Activated CD8-positive, alpha-beta T cell treated with anti-CD3 and anti-CD28 coated beads for 36 hours (primary cell): ENCODE measurements at places on chromosomes 16 and 17.

- no peak for DNase-seq
Measured at GRCh38 chr16:19919142-19919541, 34.5 kb upstream of the GPRC5B start.

DNA sequence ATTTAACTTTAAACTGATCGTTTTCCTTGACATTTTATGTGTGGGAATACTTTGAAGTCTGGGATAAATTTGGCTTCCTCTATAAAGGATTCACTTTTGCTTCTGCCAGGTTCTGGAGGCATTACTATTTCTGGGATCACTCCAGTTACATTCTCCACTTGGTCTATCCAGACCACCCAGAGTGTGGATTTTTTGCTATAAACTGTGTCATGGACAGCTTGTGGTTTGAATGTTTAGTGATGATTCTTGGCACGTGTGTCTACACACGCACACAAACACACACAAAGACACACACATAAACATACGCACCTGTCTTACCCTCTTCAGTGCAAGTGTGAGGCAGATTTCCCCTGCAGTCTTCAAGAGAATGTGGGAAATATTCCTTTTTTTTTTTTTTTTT is 27.4 kb upstream of the MSI2 start:
- no peak for DNase-seq

DNA sequence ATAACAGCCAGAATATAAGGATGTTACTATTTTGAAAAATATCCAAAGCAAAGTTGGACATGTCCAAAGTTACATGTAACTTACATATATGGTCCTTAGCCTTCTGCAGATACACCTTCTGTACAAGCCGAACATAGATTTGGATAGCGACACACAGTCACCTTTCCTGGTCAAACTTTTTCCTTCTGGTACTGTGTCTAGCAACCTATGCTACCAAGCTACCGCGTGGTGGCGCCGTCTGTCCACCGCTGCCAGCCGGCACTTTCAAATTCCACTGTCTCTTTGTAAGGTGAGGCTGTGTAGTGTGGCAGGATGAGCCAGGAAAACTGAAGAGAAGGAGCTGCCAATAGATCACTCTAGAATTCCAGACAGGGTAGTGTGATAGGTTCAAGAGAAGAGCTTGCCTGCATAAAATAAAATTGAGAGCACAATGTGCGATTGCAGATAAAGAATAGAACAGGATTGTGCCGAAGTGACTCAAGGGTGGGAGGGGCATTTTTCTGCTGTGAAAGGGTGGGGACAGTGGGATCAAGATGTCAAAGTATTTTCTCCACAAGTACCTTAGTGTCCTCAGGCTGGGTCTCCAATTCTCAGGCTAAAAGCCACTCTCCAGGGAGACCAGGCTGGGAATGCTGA is 366.9 kb downstream of the SLC39A11 start:
- DNase-seq: peak; percentile 65

DNA sequence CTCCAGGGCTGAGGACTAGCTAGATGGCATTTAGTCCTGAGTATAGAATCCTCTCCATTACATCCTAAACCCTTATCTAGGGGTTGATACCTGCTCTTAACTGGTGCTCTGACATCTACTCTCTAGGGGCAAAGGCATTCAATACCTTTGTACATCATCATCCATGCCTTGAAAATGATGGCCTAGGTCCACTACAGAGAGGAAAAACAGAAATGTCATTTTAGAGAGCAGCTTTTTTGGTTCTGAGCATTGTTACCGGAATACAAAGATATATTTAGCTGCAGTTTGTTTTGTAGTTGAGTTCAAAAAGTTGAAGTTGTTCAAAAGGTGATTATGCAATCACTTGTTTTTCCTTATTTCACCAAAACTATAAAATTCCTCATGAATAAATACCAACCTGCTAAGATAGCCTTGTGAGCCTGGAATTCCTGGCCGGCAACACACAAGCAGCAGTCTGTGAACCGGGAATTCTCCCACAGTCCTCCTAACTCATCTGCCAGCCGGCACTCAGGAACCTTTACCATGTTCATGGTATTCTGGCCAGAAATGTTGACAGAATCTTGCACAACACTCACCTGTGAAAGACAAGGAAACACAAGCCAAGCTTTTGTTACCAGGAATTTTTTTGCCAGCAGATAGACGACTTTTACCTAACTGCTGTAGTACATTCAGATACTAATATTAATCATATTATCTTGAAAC is 35.4 kb downstream of the NXPH3 start:
- DNase-seq: no peak

DNA sequence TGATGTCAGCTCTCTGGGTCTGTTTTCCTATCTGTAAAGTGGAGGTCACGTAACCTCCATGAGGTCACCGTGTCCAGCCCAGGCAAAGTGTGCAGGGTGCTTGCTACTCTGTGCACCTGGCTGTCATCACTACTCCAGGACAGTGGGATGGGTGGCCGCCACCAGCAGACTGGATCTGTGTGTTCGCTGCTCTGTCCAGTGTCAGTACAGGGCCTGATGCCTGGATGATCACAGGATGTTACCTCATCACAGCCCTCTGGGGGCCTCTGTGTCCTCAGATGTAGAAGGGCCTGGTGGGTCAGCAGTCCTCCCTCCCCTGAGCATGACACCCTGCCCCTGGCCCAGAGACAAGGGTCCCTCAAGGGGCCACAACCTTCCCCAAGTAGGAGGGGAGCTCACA is 80.0 kb downstream of the KCNJ18 start:
- DNase-seq: no peak

GRCh38 chr17:57406131-57406980 is 150.0 kb downstream of the MSI2 start:
- DNase-seq: peak; percentile 10

GRCh38 chr16:56894331-56894917 is 29.4 kb downstream of the SLC12A3 start:
- no peak for DNase-seq

DNA sequence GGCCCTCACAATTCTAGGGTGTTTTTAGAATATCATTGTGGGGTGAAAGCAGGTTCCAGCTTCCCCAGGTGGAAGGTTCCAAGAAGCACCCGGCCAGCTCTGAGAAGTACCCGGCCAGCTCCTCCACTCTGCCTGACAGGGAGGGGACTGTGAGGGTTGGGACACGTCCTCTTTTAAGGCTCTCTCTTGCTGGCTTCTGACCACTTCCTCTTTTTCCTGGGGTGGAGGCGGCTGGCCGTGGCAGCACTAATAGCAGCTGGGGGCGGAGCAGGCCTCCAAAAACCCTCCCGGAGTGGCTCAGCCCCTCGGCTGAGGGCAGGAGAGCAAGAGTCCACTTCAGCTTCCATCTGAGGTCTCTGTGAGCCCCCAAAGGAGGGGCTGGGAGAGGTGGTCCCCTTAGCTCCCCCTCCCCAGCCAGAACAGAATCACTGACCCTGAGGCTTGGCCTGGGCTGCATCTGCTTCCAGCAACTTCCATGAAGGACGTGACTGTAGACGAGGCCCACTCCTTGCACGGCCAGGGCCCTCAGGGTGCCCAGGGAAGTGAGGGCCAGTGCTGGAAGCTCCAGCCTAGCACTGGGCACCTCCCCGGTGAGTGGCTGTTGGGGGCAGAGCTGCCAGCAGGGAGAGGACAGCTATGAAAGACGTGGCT is 26.7 kb upstream of the PLCG2 start:
- no peak for DNase-seq

DNA sequence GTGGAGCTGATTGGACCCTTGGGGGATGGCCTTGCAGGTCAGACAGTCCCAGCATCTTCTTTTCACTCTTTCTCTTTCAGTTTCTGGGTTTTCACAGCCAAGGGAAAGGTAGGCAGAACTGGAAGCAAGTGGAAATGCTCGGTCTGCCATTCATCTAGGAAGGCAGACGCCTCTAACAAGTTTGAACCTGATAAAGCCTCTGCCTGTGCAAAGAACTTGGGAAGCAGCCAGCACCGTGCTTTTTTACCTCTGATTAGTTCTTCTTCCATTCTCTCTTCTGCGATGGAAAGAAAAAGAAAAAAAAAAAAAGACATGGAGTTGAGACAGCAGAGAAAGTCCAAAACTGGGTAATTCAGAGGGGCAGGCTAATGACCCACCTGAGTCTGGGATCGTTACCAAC is 997.8 kb upstream of the EEF2KMT start:
- no peak for DNase-seq

- DNase-seq: no peak
Measured at GRCh38 chr17:44608727-44609435, 47.4 kb upstream of the MEIOC start.

DNA sequence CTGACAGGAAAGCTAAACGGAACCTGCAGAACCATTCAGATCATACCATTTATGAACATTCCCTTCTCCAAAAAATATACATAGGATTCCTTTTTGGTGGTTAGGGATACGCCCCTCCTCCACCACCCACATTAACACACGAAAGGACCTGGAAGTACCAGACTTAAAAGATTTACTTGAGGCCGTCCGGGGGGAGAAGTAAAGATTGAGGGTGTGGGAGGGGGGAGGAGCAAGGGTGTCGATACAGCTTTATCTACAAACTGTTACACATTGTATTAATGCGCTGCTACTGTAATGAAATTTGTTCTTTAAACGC is 537 bp downstream of the PALB2 start:
- peak; percentile 29 for DNase-seq

GRCh38 chr16:72021043-72021442 is 12.5 kb downstream of the DHODH start:
- no peak for DNase-seq

GRCh38 chr17:17570140-17570797 is 21.2 kb downstream of the PEMT start:
- DNase-seq: peak; percentile 12

DNA sequence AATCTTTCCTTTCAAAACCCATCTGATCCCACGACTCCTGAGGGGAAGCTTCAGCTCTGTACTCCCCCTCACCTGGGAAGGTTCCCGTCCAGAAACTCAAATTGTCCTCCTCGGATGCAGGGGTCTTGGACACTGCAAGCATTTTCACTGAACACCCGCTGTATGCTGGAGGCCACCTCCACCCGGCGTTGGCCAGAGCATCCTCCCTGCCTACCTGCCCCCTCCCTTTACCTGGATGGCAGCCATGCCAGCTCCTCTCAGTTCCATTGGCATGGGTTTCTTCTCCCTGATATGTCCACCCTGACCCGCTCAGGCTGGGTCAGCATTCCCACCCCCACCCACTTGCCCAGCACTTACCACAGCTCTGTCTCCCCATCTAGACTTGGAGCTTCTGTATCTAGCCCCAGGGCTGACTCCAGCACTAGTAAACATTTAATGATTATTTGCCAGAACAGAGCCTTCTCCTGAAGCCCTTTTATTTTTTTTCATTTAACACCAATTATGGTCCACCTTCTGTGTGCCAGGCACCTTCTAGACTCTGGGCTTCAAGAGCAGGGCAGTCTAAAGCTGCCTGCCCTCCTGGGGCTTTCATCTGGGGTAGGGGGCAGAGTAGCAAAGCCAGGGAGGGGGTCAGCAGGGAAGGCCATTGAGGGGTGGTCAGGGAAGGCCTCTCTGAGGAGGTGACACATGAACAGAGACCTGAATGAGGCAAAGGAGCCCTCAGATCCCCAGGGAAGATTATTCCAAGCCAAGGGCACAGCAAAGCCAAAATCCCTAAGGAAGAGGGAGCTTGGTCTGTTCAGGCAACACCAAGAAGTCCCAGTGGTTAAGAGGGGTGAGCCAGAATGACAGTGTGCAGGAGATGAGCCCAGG is 8.9 kb upstream of the KRT19 start:
- DNase-seq: no peak

GRCh38 chr16:5381481-5381880 is 283.9 kb upstream of the EEF2KMT start:
- DNase-seq: no peak

GRCh38 chr16:68288252-68288650 is 22.5 kb downstream of the SLC7A6OS start:
- DNase-seq: no peak

- no peak for DNase-seq
Measured at GRCh38 chr17:38733282-38733981, 3.3 kb downstream of the CISD3 start.

- no peak for DNase-seq
Measured at GRCh38 chr17:15971098-15971678, 26.3 kb downstream of the ADORA2B start.

DNA sequence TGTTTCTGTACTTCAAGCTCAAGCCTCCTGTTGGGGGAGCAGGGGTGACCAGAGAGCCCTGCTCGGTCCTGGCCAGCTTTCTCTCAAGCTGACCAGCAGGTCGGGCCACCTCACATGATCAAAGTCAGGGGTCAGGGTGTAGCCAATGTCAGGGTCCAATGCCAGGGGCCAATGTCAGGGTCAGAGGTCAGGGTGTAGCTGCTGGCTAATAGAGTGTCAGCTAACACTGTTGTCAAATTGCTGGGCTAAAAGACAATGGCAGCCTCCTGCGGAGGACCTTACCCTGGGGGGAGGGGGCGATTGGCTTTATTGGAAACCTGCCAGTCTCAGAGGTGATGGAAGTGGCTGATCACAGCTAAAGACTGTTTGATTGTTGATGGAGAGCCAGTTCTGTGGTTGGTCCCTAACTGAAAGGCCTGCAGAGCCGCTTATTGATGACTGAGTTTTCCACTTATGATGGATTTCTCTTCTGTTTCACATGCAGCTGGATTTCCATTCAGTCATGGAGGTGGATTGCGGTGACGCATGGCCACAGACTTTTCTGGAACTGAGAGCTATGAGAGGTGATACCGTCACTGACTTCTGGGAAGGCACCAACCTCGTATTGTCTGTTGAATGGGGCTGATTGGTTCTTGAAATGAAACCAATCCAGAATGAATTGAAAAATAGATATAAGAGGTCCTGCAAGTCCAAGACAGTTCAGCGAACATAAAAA is 97.4 kb upstream of the ZFHX3 start:
- DNase-seq: no peak

DNA sequence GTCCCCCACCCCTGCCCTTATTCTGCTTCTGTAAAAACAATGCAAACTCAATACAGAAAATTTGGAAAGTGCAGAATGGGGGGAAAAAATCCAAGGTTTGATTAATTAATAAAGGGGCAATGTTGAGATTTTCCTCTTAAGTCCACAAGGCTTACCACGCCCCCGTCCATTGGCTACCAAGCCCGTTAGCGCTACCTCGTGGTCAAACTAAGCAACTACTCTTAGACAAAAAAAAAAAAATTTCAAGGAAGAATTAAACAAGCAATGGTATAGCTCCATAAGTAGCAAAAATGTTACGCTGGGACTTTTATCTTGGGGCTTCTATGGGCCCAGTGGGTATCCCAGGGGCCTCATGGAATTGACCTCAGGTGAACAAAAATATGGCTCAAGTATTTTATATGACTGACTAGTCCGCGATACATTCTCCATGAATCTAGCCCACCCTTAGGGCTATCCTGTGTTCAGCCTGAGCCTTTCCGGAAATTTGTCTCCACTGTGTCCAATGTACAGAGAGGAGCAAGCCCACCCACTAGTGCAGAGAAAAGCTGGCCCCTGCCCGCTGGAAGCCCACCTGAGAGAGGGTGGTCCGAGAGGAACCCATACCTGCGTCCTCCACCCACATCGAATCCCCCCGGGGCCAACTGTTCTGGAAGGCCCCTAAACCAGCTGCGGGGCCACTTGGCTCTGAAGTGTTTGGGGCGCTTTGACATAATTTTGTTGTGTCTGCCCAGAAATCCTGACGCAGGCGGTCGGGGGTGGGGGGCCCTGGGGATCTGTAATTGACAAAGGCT is 19.1 kb upstream of the TEX2 start:
- DNase-seq: peak; percentile 74
